ENCODE measurements at places on chromosomes 11 and 22. TPM values are rescaled to one million over a fixed set of nuclear protein-coding genes. Genes with fewer than 3 reads are reported as not detected.

The DEPDC7 gene
- polyA plus RNA-seq: 0.10 TPM

The SLC22A25 gene
- polyA plus RNA-seq: not detected

DNA sequence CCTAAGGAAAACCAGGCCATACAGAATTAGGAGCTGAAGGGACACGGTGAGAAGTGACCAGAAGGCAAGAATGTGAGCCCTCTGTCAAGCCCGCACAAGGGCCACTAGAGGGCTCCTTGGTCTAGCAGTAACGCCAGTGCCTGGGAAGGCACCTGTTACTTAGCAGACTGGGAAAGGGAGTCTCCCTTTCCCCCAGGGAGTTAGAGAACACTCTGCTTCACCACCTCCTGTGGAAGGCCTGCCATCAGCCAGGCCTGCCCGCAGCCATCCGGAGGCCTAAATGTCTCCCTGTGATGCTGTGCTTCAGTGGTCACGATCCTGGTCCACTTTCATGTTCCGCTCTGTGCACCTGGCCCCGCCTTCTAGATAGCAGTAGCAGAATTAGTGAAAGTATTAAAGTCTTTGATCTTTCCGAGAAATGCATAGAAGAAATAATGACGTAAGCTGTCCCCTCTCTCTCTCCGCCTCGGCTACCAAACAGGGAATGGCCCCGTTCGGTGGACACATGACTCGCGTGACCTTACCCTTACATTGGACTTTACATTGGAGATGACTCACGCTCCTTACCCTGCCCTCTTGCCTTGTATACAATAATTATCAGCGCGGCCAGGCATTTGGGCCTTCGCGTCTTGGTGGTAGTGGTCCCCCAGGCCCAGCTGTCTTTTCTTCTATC is 10.7 kb upstream of the GSTP1 start:
- no peaks in the 10 kb centered on the region for H3K4me1 ChIP-seq
- no peak overlapping the region for H3K27ac ChIP-seq
- H3K4me3 ChIP-seq: no peak overlapping the region
- no peaks in the 10 kb centered on the region for H3K27me3 ChIP-seq

DNA sequence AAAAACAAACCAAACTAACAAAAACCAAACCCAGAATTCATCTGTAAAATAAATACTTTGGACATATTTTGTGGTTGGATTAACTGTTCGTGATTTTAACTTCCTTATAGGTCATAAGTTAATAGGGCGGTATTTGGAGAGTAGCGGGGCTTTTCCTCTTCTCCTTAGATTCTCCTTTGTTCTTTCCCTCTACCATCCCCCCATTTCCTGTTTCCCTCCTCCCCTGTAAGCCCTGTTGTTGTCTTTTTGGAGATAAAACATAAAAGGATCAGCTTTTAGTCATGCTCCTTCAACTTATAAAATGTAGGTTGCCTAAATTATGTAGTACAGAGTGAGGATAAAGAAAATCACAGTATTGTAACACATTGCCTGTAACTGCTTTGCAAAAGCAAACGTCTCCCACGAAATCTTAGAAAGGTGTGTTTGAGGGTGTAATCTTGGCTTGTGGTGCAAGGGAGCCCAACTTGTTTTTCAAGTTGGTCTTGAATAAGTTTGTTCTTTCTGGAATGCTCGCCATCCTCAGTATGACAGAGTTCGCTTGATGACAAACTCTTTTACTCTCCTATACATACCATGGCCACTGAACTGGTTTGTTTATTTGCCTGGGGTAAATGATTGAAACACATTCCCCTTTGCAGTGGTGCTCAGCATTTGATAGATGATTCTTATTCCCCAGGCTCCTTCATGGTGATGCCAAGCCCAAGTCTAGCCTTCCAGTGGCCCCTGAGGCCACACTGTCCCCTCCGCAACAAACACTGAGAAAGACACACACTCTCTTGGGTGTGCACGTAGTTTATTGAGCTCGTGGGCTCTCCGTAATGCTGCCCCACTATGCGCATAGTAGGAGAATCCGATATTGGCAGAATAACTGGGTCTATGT is 49.4 kb downstream of the TEAD1 start:
- no peak overlapping the region for H3K27ac ChIP-seq
- no peaks in the 10 kb centered on the region for H3K36me3 ChIP-seq
- H3K27me3 ChIP-seq: peaks cover 2% of the 10 kb centered on the region

The APOBEC3B gene
- polyA plus RNA-seq: 12.6 TPM

DNA sequence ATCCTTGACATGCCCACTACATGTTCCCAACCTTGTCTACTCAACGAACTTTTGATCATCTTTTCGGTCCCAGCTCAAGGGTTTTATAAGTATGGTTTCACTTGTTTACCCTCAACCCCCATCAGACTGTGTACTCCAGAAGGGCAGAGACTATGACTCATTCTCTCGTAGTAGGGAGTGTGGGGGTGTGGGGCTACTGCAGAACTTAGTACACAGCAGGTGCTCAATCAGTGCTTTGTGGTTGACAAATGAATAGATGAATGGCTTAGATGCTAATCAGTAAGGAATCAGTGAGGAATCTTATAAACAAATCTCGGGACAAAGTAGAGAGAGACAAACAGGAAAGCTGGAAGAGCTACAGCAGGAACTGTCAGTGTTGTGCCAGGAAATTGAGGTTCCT is 151.7 kb upstream of the PLET1 start:
- H3K4me3 ChIP-seq: no peak overlapping the region
- no peaks in the 10 kb centered on the region for H3K4me1 ChIP-seq
- no peak for DNase-seq
- H3K27ac ChIP-seq: no peak overlapping the region

The SMTNL1 gene
- not detected for polyA plus RNA-seq

The HYLS1 gene
- polyA plus RNA-seq: 0.61 TPM

DNA sequence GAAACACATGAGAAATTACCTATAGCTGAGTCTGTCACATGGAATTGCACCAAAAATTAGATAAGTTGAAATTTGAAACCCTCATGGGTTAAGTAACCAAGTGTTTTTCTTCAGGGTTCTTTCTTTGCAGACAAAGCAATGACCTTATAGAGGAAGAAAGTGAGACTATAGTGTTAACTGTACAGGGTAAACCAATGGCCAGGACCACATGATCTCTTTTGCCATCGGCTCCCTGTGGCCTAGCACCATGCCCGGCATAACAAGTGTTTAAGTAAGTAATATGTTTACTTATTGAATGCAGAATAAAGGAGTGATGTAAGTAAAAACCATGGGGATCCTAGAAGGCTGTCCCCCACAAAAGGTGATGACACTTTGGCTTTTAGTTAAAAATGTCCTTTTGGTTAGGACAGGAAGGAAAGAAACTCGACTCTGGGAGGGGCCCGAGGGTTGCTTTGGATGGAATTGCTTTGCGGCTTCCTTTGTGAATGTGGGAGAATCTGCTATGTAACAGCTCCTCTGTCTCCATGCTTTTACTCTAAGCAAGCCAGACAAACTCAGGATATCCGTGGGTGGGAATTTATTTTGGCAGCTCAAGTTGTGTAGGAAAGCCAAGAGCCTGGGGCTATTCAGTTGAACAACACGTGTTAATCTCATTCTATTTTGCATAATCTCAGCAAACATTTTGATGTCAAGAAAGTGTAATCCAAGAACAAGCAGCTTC is 454.7 kb downstream of the INSC start:
- no peak overlapping the region for H3K4me3 ChIP-seq
- H3K27ac ChIP-seq: no peak overlapping the region
- H3K27me3 ChIP-seq: no peaks in the 10 kb centered on the region
- no peak for DNase-seq
- H3K4me1 ChIP-seq: no peaks in the 10 kb centered on the region
- H3K36me3 ChIP-seq: no peaks in the 10 kb centered on the region

DNA sequence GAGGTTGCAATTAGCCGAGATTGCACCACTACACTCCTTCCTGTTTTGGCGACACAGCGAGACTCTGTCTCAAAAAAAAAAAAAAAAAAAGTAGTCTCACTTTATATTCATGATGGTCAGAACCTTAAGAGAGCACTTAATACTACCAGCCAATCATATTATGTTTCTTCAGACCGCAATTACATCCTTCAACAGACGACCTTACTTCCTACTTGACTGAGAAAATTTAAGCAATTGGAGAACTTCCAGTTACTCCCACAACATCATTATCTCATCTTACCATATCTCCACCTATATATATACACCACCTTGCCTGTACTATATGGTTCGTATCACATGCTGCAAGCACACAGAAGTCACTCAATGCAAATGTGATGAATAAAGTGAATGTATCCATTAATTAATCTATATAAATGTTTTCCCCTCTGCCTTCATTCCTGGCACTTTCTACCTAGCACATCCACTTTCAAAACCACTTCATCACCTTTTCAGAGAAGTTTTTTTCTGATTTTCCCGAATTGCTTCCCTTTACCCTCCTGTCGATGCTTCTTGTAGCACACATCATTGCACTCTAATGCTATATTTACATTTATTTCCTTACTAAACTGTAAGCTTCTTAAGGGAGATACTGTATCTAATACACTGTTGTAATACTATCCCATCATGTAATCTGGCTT is 13.8 kb downstream of the ATP5MG start:
- H3K27ac ChIP-seq: no peak overlapping the region
- H3K27me3 ChIP-seq: no peaks in the 10 kb centered on the region
- peaks cover 5% of the 10 kb centered on the region for H3K36me3 ChIP-seq
- H3K4me3 ChIP-seq: no peak overlapping the region
- DNase-seq: peak; percentile 53
- H3K4me1 ChIP-seq: peaks cover 17% of the 10 kb centered on the region

DNA sequence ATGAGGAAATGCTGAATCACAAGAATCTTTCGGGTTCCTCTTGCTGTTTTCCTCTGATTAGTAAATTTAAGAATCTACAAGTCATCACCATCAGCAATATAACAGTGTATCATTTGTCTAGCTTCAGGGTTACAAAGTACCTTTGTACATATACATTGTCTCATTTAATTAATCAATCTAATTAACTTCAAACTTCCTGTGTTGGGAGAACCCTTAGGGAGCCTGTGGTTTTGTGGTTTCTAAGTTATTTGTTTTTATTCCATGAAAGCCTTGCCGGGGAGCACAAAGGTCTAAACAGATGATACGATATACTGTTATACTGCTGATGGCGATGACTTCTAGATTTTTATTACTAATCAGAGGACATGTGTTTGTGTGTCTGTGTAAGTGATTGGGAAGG is 41.0 kb downstream of the TIMP3 start:
- no peaks in the 10 kb centered on the region for H3K4me1 ChIP-seq
- no peaks in the 10 kb centered on the region for H3K27me3 ChIP-seq
- H3K27ac ChIP-seq: no peak overlapping the region
- no peak for DNase-seq
- no peak overlapping the region for H3K4me3 ChIP-seq

DNA sequence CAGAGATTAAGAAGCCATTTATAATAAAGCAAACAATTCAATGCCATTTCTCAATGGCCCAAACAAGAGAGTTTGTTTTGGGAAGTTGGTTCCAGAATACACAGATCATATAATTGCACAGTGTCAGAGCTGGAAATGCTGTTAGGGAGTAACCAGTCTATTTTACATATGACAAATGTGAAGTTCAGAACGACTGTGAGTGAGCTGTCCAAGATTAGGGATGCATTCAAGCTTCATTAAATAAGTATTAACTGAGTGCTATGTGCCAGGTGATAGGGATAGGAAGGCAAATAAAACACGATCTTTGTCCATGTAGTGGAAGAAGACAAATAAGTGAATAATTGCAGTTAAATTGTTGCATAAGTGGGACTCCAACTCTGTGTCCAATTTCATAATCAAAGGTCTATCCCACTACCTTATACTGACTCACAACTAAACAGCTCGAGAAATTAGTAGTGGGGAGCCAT is 33.1 kb upstream of the PICALM start:
- H3K36me3 ChIP-seq: no peaks in the 10 kb centered on the region
- no peaks in the 10 kb centered on the region for H3K4me1 ChIP-seq
- peak; percentile 6 for DNase-seq
- no peak overlapping the region for H3K4me3 ChIP-seq
- H3K27ac ChIP-seq: no peak overlapping the region

DNA sequence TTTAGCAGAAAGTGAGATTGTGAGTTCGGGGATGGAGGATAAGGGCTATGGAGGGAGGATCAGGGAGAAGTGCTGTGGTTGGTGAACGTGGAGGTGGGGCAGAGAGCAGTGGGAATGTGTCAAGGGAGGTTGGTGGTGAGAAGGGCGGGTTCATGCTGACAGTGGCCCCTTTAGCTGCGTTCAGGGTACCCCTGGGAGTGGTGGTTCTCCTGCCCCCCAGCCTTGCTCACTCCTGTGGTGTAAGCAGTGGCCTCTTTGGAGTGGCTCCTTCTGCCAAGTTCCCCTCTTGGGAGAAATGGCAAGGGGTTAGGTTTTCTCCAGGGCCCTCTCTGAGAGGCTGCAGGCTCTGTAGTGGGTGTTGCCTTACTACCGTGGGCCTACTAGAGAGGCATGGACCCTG is 16.1 kb upstream of the NECTIN1 start:
- H3K36me3 ChIP-seq: no peaks in the 10 kb centered on the region
- peaks cover 39% of the 10 kb centered on the region for H3K27me3 ChIP-seq
- H3K27ac ChIP-seq: no peak overlapping the region
- H3K4me1 ChIP-seq: no peaks in the 10 kb centered on the region
- DNase-seq: no peak

GRCh38 chr11:13269775-13270174 is 7.8 kb upstream of the BMAL1 start:
- peaks cover 37% of the 10 kb centered on the region for H3K27me3 ChIP-seq
- no peaks in the 10 kb centered on the region for H3K4me1 ChIP-seq
- DNase-seq: no peak

GRCh38 chr22:42294034-42294985 is 23.9 kb upstream of the TCF20 start:
- H3K36me3 ChIP-seq: no peaks in the 10 kb centered on the region
- no peak for DNase-seq
- peaks cover 13% of the 10 kb centered on the region for H3K4me1 ChIP-seq

DNA sequence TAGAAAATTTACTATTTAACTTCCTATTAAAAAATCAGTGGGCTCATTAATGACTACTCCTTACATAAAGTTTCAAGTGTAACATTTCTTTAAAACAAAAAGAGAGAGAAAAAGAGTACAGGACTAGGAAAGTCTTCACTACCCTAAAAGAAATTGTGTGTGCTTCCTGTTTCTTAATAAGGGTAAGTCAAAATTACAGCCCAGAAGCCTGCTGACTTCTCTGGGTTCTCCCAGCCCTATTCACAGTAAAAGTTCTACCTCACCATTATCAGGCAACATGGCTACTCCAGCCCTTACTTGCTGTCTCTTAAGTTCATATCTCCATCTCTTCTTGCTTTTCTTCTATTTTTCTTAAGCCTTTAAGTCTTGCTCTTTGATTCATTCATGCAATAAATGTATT is 20.3 kb upstream of the ZC3H12C start:
- peaks cover 53% of the 10 kb centered on the region for H3K4me1 ChIP-seq
- no peaks in the 10 kb centered on the region for H3K36me3 ChIP-seq
- H3K27me3 ChIP-seq: no peaks in the 10 kb centered on the region

DNA sequence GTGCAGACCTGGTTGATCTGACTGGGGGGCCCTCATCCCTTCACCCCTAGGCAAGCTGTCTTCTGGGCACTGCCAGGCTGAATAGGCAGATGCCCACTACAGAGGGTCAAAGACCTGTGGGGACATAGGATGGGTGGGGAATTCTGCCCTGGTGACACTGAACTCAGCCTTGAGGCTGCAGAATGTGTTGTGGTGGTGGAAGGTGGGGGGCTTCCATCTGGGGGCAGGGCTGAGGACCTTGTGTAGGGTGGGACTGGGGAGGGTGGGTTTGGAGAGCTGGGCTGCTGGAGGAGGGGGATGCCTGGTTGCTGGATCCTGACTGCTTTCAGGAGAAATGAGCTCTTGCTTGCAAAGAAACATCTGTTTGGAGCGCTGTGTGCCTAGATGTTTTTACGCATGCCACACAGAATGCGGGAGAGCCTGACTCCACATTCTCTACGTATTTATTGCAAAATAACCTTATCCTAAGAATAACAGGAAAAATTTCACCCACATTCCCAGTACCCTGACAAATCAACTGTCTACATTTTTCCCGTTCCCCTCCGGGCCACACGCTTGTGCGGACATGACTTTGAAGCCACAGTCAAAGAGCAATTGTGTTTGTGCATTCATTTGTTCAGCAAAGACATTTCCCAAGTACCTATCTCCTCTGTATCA is 18.3 kb downstream of the SMIM38 start:
- no peak overlapping the region for H3K4me3 ChIP-seq
- H3K36me3 ChIP-seq: no peaks in the 10 kb centered on the region
- H3K27ac ChIP-seq: no peak overlapping the region
- DNase-seq: no peak

Data from CD14-positive monocyte (primary cell).